ENCODE measurements at places on chromosomes 3 and 15.

GRCh38 chr3:52434491-52435115 is 10.3 kb downstream of the SEMA3G start:
- no peak for DNase-seq

DNA sequence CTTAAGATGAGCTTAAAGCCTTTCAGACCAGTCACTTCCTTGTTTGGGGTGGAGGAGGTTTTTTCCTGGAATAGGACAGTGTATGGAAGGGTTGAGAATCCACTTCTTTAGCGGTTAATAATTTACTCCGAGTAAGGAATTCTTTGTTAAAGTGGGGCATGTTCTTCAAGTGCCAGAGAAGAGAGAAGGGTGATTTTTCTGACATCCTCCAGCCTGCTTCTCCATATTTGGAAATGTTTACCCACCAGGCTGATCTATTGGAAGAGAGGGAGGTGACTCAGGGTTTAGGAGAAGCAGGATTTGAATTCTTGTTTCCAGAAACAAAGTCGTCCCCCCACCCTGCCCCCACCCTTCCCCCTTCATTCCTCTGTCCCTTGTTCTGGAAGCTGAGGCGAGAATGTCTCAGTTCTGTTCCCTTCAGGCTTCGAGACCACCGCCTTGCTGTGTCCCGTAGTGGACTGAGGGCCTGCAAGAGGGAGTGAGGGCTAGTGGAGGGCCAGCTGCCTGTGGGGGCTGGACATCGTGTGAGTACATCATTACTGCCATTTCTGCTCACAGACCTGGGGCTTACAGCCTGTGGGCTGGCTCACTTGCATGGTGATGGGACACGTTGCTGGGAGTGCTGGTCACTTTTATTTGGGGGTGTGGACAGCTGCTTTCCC is 58.5 kb downstream of the LPP start:
- DNase-seq = no peak

- no peak for DNase-seq
Observed at GRCh38 chr3:82229397-82229796, 468.0 kb upstream of the GBE1 start.

- DNase-seq = no peak
Observed at GRCh38 chr3:141764045-141764444, 837 bp downstream of the GRK7 start.

- DNase-seq = no peak
Observed at GRCh38 chr15:66251065-66251789, 2.3 kb downstream of the MEGF11 start.

DNA sequence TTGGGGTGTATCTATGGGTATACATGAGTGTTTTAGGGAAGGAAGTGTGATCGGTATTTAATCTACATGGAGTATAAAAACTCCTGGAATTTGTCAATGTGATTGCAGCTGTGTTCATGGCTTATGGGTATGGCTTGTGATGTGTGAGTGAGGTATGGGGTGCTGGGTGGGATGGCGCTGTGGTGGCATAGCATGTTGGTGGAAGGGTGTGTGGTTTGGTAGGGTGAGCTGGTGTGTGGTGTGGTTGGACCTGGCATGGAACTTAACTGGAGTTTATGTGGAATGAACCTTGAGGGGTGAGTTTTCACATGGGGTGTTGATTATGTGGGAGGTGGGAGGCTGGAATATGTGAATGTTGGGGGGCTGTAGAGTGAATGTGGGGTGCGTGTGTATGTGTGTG is 492 bp upstream of the MOBP start:
- DNase-seq = no peak

DNA sequence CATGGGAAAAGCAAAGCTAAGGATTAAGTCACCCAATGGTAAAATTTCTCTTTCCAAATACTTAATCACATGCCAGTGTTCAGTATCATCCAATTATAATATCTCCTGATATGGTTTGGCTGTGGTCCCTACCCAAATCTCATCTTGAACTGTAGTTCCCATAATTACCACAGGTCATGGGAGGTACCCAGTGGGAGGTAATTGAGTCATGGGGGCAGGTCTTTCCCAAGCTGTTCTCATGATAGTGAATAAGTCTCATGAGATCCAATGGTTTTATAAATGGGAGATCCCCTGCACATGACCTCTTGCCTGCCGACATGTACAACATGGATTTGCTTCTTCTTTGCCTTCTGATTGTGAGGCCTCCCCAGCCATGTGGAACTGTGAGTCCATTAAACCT is 26.1 kb upstream of the NMB start:
- no peak for DNase-seq

GRCh38 chr15:39593656-39594445 is 13.0 kb downstream of the THBS1 start:
- DNase-seq = no peak

- no peak for DNase-seq
Observed at GRCh38 chr3:62686503-62687294, 188.5 kb downstream of the CADPS start.

GRCh38 chr3:38455639-38456430 is 2.1 kb downstream of the ACVR2B start:
- DNase-seq = no peak

Data from activated CD4-positive, CD25-positive, alpha-beta regulatory T cell (primary cell).